NCI-H446 (cell line): ENCODE measurements at places on chromosomes 7 and 10.

DNA sequence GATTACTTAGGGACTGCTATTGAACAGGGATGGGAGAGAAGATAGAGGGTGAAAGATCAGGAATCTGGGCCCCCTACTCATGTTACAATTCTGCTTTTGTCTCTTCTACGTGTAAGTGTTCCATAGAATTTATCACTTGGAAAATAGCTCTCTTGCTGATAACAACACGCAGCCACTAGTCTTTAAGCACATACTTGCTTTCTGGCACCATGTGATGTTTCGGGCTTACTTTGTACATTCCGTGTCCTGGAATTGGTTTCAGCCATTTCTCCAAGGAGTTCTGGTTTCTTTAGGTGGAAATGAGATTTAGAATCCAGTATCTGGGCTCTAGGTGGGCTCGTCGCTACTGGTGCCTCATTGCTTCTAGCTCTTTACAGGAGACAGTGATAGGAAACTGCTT is 59.7 kb downstream of the TFAM start:
- DNase-seq, result no peak

- DNase-seq, result no peak
Observed at GRCh38 chr7:104174798-104175197, 33.0 kb downstream of the ORC5 start.

DNA sequence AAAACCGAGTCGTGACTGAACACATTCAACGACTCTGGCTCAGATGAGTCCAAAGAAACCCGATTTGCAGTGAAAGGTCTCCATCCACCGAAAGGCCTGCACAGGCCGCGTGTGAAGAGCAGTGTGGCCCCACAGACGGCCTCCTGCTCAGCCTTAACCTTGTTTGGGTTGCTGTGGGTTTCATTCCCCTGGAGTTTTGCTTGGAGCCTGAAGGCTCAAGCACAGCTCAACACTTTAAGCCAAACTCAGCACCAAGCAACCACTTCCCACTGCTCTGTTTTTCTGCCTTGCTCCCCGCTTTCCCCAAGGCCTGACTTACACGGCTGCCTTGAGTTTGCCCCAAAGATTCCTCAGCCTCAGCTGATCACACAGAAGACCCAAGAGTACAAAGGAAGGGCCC is 398.2 kb upstream of the NFE2L3 start:
- no peak for DNase-seq

DNA sequence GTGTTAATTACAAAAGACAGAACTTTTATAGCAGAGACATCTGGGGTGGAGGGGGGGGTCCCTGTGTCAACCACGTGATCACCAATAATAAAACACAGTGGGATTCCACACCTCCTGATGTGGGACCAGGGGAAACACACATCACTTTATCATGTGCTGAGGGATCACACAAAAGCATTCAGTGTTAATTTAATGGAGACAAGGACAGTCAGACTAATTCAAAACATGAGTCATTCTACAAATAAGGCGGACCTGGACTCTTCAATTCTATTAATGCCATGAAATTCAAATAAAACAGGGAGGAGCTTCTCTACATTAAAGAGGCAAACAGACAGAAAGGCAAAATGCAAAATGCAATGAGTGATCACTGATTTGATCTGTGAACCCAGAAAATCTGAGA is 67.3 kb upstream of the PFKP start:
- DNase-seq, result no peak

GRCh38 chr10:84007482-84007881 is 131.8 kb upstream of the GHITM start:
- DNase-seq, result no peak

DNA sequence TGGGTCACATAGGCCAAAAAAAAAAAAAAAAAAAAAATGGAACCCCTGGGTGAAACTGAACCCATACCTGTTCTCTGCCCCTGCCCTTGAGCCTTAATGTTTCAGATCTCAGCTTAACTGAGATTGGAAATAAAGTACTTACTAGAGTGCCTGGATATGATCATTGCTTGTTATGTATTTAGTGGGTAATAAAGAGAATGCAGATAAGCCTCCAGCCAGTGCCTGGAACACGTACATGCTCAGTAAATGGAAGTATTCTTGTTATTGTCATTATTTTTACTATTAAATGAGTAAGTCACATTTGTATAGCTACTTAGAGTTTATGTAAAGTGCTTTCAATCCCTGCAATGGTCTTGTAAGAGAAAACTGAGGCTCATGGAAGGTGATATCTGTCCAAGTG is 14.7 kb downstream of the SLC16A12 start:
- DNase-seq, result no peak

DNA sequence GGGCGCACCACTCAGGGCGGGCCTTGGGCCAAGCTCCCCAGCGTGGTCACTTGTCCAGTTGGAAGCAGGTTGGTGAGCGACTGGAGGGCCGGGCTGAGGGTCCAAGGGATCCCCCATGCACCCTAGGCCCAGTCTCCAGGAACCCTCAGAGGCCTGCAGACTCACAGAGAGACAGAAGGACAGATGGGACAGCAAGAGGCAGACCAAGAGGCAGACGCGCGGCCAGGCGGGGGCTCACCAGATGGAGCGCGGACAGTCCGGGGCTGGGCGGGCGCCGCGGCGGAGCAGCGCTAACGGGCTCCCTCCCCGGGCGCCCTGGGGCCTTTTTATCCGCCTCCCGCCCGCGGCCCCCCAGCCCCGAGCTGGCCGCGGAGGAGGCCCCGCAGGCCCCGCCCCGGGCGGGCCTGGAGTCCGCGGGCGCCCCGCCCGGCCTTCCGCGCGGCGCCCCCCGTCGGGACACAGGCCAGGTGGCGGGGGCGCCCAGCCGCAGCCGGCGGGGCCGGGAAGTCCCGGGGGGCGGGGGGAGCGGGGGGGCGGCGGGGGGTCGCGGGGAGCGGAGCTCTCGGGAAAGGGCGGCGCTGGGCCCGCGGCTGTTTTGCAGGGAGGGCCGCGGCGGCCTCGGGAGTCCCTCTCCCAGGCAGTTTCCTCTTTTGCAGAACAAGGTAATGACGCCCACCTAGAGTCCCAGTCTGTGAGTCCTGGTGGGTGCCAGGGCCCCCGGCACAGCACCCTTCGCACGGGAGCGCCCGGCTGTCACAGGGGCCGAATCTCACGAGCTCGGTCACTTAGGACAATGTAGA is at the start of gene LOXL4:
Gene LOXL4, minus strand, starts transcription at position 301 of the 800 bp plus-strand sequence. CDS start 5,175 bp downstream, outside the sequence.
- DNase-seq, result no peak

- DNase-seq, result no peak
Observed at GRCh38 chr7:90207956-90208355, 3.6 kb upstream of the STEAP2 start.

DNA sequence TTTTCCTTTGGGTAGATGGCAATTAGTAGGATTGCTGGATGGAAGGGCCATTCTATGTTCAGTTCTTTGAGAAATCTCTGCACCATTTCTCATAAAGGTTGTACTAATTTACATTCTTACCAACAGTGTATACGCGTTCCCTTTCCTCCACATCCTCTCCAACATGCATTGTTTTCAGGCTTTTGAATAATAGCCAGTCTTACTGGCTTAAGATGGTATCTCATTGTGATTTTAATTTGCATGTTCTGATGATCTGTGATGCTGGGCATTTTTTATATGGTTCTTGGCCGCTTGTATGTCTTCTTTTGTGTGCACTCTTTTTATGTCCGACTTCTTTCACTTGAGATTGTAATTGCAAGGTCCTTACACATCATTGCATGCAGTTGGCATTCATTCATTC is 11.7 kb downstream of the CLIP2 start:
- DNase-seq, result no peak

DNA sequence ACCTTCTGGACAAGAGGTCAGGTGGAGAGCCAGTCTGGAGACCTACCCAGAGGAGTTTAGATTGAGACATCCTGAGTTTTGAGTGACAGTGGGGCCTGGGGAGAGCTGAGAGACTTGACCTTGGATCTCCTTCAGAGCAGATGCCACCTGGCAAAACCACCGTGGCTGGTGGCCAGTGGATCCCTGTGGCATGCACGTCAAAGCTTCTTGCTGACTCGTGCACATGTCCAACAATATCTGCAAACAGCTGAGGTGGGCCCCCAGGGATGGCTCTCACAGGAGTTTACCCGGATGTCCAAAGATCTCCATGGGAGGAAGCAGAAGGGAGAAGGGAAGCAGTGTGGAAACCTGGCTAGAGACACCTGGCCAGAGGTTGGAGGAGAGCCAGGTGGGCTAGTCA is 230.5 kb downstream of the FANK1 start:
- DNase-seq, result no peak

GRCh38 chr7:54615537-54615936 is 73.4 kb downstream of the VSTM2A start:
- no peak for DNase-seq

- DNase-seq, result no peak
Observed at GRCh38 chr7:64999165-65000004, 7.1 kb downstream of the ERV3-1 start.

DNA sequence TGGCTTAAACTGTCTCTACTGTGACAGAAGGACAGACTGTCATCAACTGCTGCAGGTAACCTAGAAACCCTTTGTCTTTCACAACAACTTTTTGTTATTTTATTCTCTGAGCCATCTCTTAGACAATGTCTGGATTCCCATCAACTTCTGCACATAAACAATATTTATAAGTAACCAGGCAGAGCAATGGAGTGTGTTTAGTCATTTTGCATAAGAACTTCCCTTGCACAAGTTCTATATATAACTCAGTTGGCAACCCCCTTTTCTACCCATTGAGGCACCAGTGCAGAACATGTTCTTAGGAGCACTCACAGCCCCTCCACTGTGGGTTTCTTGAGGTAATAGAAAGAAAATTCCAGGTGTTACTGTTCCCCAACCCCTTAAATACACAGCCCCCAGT is 65.0 kb upstream of the IL6 start:
- DNase-seq, result no peak

DNA sequence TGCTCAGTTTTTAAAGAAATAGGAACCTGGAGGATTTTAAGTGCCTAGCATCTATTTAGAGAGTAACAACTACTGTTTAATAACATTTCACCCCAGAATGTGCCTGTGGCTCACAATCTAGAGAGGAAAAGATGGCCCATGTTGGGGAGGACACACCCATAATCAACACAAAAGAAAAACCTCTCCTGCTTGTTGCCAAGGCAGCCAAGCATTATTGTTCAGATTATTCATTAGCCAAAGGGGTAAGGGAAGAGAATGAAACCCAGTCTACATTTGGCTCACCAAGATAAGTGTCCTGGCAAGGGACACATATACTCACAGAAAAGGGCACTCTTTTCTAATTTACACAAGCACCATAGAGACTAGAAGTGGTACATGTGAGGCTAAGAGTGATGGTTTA is 17.7 kb upstream of the IFIT1B start:
- DNase-seq, result no peak

DNA sequence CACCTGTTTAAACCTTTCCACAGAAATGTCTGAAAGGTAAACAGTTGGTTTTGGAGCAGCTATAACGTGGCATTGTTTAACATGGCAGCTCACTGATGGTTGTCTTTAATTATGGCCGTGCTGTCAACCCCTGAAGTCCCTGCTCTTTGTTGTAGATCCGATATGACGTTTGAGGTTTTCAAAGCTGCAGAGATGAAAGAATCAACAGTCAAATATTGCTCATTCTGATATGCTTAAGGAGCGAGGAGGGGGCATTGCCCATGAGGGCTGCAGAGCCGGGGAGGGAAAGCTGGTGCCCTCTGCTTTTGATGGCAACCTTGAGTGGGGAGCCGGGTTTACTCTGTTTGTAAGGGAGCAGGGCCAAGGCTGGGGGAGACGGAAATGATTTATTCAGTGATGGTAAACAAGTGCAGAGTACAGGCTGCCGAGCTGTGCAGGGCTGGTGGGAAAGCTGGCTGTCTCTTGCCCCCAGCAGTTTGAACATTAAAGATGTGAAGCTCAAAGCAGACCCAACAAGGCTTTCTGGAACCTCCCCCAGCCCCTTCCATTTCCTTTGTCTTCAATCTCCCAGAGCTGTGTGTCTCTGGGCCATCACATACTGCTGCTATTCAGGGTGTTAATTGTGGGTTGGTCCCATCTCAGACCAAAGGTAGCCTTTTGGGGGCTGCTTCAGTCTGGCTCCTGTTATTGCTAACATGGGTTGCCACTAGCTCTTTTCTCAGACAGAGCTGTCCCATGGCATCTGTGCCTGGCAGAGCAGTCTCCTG is 345.5 kb downstream of the LRMDA start:
- DNase-seq, result no peak

DNA sequence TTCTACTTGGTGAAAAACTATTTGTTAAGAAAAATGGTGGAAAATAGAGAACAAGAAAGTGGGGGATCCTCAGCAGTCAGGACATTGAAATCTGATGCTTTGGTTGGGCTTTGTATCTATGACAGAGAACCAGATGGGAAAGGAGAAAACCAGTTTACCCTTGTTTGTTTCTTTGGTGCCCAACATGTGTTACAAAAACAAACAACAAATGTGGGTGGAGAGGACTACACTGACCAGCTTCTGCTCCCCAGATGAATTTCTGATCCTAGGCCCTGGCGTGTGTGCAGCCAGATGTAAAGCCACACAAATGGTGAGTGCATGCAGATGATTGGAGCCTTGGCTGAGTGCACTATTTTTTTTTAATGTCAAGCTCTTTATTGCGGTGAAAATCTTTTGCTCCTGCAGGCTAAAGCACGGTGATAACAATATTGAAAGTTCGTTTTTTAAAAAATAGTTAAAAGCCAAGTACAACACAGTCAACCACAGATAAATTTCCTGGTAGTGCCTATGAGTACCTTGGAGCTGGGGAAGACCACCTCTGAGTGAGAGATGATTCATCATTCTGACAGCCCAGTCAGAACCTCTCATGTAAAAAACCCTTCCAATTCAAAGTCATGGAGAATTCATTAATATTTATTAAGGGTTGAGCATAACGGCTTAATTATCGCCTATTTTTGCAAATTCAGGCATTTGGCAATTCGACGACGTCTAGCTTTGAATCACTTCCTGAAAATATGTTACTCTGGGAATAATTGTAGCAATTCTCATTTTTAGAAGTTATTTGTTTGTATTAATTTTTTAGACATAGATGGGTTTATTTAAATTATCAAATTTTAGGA is 163.7 kb downstream of the AGMO start:
- DNase-seq, result no peak

DNA sequence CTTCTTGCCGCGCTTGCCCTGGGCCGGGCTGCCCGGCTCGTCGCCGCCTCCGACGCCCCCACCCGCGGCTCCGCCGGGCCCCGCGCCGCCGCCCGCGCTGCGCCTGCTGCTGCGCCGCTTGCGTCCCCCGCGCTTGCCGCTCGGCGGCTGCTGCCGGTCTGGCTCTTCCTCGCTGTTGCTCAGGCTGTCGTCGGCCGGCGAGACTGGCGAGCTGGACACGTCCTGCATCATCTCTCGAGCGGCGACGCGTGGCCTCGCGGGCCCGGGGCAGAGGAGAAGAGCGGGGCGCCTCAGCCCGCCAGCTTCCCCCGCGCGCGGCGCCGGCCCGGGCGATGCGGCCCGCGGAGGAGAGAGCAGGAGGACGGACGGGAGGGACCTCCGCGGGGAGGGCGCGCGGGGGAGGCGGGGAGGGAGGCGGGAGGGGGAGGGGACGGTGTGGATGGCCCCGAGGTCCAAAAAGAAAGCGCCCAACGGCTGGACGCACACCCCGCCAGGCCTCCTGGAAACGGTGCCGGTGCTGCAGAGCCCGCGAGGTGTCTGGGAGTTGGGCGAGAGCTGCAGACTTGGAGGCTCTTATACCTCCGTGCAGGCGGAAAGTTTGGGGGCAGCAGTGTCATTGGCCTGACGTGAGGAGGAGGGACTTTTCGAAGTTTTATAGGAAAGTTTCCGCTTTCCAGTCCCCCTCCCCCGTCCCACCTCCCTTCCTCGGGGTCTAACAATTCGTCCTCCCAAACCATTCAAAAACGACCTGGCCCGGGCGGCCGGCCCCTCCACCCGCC is at the start of gene TWIST1:
Gene TWIST1, minus strand, starts transcription at position 546 of the 779 bp plus-strand sequence. Its CDS starts 315 bp downstream, at position 231.
- DNase-seq, result no peak
